ENCODE measurements at places on chromosomes 1 and 21.

DNA sequence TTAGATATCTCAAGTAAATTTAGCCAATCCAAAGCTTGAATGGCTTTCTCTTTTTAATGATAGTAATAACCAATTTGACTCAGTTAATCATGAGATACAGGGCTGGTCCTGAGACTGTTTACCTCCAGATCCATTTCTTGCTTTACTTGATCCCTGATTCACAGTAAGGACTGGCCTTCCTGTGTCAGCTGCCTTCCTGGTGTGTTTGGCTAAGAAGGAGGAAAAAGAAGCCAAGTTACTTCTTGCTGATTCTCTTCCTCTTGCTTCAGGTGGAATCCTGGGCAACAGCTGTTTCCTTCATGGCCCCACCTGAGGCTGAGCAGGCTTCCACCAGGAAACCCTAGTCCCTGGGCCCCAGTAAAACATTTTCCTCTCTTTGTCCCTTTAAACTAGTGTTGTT lies 14.6 kb upstream of the RC3H1 start:
- DNase-seq, result no peak

- no peak for DNase-seq
Observed at GRCh38 chr21:25572861-25573310, 34.4 kb downstream of the MRPL39 start.

DNA sequence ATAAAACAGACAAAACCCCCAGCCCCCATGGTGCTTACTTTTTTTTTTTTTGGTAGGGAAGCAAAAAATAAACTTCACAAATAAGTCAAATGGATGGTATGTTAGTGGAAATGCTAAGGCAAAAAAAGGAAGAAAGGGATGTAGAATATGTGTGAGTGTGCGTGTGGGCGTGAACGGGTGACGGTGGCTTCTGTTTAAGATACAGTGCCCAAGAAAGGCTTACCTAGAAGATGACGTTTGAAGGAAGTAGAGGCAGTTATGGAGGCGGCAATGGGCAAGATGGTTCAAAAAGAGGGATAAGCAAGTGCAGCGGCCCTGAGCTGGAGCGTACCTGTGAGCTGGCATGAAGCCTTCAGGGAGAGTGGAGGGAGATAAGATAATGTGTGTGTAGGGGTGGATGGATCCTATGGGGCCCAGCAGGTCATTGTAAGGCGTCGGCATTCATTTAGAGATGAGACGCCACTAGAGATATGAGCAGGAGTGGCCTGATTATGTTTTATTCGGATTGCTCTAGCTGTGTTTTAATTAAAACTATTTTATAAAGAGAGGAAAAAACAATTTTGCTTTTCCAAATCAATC lies 19.9 kb downstream of the LEPR start:
- no peak for DNase-seq

DNA sequence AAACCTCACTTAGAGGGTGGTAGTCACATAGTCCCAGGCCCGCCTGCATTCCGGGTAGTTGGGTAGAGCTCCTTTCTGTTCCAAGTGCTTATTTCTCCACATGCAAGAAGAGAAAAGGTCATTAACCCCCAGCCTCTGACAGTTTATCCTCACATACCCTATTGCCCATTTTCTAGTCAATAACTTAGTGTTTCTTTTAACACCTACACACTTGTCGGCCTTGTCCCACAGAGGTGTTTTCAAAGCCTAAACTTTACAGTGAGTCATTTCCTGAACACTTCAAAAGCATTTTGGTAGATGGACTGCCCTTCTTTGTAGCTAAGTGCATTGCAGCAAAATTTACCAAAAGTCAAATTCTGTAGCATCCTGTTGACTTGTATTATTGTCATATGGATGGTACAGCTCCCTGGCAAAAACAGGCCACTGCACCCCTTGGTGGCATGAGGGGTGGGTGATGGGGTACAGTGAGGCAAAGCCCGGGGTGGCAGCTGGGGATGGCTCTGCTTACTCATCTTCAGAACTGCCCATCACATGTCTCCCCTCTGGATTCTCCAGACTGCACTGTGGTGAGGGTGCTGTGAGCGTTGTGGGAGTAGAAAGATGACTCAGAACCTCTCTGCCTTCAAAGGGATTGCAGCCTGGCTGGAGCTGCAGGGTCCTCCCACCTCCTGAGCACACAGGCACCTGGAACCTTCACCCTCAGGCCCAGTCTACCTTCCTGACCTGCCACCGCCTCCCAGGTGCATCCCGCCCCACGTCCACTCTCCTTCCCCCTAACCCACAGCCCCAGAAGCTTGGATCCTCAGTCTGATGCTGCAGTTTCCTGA lies 45.8 kb upstream of the DMRTB1 start:
- no peak for DNase-seq

All from hematopoietic multipotent progenitor cell treated with erythropoietin and hydrocortisone succinate and interleukin-3 and kit ligand, for 8 days (in vitro differentiated cells).